Coronary artery (tissue), 2 donors: ENCODE measurements at places on chromosomes 4 and X.

- DNase-seq = no peak
These were observed 142.8 kb upstream of the RAI2 start for GRCh38 chrX:18003876-18004275.

DNA sequence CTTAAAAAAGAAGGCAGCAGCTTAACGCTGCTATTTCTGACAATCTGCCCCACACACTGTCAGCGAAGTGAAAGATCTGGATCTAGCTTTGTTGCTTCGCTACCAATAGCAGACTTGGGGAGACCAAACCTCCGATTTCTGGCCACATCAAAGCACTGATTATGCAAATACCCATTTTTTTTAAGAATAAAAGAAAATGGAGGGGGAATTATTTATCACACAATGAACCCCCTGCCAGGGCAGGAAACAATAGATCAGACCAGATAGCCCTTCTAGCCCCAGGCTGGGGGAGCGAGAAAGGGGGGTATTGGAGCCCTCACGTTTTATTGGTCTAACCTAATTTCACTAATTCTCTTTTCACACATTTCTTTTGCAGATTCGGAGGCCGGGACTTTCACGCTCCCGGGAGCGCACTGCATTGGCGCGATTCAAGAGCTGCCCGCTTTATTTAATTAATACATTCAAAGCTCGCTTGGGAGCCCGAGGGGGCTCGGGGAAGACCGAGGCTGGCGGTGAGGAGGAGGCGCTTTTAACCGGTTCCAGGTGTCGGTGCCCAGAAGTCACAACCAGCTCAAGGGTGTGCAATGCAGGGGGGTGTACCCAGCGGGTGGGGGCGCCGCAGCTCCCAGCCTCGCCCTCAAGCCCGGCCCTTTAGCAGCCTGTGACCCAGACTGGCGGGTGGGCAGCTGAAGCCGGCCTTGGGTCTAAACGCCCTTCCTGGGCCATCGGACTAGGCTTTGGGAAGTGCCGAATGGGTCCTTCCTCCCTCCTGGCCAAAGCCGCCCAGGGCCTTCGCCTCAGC lies 5.5 kb downstream of the NEUROG2 start:
- DNase-seq = no peak

- DNase-seq = no peak
These were observed 28.7 kb downstream of the STIM2 start for GRCh38 chr4:26889356-26889755.

GRCh38 chr4:61425315-61425714 lies 225.2 kb downstream of the ADGRL3 start:
- no peak for DNase-seq

- DNase-seq = no peak
These were observed 498 bp downstream of the RBMX start for GRCh38 chrX:136880003-136880451.

DNA sequence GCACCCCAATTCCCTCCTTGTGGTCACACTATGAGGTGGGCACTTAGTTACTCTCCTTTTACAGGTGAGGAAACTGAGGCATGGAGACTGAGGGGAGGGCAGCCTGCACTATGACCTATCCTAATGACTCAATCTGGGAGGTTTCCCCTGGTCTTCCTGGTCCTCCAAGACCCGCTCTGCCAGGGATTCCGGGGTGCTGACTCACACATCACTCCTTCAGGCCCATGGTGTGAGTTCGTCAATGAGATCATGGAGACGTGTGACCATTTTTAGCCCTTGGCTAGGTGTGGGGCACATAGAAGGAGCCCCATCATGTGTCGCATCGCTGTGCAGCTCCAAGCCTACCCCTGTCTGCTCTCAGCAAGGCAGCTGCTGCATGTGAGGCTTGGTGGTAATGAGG lies 32.4 kb upstream of the BCOR start:
- no peak for DNase-seq

DNA sequence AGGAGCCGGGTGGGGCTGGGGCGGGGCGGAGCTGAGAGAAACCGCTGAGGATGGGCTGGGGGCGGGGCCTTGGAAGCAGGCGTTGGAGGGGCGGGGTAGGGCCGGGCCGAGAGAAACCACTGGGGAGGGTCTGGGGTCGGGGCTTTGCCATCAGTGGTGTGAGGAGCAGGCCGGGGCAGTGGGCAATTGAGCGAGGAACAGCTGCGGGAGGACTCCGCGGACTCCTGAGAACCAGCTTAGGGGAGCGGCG lies 1.3 kb upstream of the EOLA2 start:
- DNase-seq = no peak

DNA sequence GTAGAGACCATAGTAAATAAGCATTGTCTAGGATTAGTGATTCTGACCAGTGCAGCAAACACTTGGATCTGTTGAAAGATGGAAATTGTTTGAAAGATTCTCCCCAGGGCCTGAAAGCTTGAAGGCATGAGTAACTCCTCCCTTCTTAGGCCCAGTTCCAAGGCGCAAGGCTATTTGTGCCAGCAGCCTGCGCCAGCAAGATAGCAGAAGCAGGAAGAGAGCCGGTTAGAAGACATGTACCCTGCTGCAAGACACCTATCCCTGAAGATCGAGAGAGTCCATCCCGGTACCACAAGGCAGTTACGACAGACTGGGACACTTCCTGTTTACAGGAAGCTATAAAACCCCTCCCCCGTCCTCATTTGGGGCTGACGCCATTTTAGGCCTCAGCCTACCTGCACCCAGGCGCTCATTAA lies 72.4 kb upstream of the JADE1 start:
- no peak for DNase-seq

- no peak for DNase-seq
These were observed 3.6 kb upstream of the SLC9A6 start for GRCh38 chrX:135981668-135982067.

- DNase-seq = no peak
These were observed 142.1 kb downstream of the APBB2 start for GRCh38 chr4:41072021-41072777.

GRCh38 chr4:121400632-121401031 lies 19.8 kb upstream of the QRFPR start:
- DNase-seq = no peak

DNA sequence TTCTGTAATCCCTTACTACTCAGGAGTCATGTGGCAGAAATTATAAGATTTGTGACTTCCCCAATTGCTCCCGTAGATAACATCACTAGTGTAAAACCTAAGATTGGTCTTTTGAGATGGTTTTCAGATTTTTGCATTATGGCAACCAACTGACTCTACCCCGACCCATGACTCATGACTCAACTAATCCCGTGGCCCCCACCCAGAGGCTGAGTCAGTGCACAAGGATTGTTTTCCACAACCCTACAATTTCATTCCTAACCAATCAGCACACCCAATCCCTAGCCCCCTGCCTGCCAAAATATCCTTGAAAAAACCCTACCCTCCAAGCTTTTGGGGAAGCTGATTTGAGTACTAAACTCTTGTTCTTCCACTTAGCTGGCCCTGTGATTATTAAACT lies 109.4 kb upstream of the FAM9C start:
- DNase-seq = no peak

GRCh38 chr4:154124539-154125255 lies 335.8 kb upstream of the SFRP2 start:
- DNase-seq = no peak

- no peak for DNase-seq
These were observed 707 bp upstream of the UNC5C start for GRCh38 chr4:95549246-95550114.

GRCh38 chr4:683982-684622 lies 4.8 kb downstream of the SLC49A3 start:
- no peak for DNase-seq

DNA sequence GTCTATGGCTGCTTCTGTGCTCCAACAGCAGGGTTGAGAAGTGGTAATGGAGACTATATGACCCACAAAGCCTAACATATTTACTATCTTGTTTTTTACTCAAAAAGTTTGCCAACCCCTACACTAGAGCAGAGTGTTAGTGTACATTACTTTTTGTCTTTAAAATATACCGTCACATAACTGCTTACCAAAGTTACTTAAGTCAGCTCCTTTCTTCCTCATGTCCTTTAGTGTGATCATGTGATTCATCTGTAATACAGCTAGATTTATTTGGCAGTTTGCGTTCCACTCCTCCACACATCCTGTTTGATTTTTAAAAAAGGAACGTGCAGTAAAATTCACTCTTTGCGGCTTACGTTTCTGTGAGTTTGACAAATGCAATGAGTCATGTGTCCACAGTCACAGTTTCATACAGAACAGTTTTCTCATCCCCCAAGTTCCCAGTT lies 162.4 kb upstream of the GPRIN3 start:
- no peak for DNase-seq

- DNase-seq = no peak
These were observed 8.4 kb upstream of the C4orf54 start for GRCh38 chr4:99665983-99666382.
